ENCODE measurements at places on chromosomes 13 and 19.

GRCh38 chr13:93466502-93467036, 240.0 kb downstream of the GPC6 start:
- no peak for DNase-seq

DNA sequence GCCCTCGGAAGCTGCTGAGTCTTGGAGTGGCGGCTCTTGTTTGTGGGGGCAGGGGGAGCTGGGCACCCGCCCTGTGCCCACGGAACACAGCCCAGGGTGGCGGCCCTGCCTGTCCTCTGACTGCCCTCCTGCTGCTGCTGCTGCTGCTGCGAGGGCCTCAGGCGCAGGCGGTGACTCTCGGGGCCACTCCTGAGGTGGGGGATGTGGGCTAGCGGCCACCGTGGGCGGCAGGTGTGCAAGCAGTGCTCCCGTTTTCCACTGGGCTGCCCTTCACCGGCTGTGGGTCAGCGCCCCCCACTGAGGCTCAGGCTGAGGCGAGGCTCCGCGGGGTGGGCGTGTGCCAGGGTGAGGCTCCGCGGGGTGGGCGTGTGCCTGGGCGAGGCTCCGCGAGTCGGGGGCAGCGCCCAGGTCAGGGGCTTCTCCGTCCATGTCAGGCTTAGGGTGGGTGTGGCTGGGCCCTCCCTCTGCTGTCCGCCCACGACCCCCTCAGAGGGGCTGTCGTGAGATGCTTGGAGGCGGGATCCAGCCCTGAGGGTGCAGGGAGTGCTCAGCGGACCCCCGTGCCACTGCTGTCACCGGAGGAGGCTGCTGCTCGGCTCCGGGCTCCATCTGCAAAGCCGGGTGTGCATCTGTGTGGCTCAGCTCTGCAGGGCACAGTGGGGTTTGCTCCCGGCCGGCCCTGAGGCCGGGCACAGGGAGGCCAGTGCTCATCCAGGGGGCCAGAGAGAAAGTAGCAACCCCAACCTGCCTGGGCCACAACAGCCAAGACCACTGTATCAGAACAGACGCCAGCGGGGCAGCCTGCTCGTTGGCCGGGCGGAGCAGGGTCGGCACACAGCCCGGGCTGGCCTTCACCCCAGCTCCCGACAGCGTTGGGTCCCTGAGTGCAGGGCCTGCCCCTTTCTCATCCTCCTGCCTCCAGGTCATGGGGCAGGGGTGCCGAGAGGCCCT, 14.5 kb downstream of the CSNK1G2 start:
- no peak for DNase-seq

DNA sequence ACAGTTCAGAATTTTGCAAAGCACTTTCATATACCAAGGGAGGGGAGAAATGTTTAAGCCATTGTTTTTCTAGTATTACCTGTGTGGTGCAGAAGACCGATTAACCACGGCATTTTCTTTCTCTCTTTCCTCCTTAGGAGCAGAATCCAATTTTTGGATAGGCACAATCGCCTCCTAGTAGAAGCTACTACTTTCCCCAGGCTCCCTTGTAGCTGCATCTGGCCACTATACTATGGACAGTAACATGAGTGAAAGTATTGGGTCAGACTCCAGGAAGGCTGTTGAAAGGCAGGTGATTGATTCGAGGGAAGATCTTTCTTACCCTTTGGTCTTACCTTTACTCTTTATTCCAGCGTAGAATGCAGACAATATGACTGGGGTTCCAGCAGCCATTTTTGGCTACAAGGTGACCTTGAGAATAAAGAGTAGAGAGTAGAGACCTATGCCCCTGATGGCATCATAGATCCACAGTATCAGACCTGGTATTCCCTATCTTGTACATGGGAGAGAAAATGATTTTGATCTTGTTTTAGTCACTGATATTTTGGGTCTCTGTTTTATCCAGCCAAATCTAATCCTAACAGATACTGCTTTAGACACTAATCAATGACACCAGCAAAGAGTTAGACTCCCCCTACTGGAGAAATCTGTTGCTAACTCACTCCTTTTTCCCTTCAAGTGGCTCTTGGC, 77.0 kb downstream of the LRRC63 start:
- DNase-seq: peak; percentile 34

DNA sequence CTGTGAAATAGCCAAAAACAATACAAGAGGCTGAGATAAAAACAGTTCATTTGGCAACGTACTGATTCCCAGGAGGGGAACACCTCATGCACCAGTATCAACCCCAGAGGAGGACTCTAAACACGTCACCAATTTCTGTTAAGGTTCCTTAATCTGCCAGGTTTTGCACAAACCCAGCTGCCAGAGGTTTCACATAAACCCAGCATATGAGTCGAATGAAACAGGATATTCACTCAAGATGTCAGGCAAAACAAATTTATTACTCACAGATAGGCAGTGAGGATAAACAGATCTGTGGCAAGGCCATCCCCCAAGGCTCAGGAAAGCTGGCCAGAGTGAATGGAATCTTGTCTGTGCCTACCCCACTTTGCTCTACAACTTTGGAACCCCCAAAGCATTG, 210.9 kb downstream of the GPC5 start:
- DNase-seq: no peak

GRCh38 chr19:2423071-2423914, 4.1 kb downstream of the TIMM13 start:
- no peak for DNase-seq

DNA sequence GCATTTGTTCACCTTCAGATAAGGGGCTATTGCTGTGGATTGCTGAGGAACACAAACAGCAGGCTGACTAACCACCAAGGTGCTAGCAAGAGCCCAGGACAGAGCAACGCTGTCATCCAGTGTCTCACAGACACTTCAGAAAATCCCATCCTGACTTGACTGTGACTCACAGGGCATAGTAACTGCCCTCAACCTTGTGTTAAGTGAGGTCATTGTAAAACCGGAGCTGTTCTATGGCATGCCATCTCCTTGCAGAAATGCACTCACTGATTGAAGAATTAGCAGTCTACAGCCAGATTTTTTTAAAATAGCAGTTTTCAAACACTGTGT, 51.1 kb downstream of the TNFRSF19 start:
- DNase-seq: no peak

DNA sequence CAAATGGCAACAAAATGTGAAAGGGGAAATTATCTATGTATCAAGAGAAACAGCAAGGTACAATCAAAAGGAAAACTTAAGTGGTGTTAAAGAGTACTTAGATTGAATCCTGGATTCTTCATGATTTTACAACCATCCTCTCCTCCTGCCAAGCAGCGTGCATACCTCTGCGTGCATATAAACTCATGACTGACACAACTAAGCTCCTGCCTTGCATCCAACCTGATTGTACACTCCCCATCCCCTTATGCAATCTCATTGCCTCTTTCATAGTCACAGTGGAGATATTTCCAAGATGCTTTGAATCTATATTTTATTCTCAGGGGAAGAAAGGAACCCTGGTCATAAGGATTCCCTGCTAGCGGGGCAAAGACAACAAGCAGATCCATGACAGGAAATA, 499.9 kb downstream of the KCTD12 start:
- DNase-seq: no peak

GRCh38 chr13:76820759-76821158, 65.4 kb downstream of the KCTD12 start:
- no peak for DNase-seq

DNA sequence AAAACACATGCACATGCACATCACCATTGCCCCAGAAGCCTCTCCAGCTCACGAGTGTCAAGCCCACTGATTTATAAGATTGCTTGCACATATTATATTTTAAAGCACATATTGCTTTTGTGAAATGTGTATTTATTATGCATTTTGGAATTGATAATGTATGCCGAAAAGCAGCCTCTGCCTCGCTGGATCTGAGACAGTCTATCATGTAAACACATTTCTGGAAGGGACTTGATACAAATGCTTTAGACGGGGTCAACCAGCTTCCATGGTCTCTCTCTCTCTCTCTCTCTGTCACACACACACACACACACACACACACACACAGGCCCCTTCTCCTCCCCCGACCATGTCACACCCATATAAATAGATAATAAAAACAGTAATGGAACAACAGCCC, 203.8 kb downstream of the TUBA3C start:
- no peak for DNase-seq

Measured in CD14-positive monocyte (primary cell).